ENCODE measurements at places on chromosomes 5 and 9.

GRCh38 chr9:806285-807156, 35.0 kb upstream of the DMRT1 start:
- no peak for DNase-seq

- DNase-seq = no peak
Observed at GRCh38 chr5:42612750-42613366, 143.8 kb upstream of the CCDC152 start.

DNA sequence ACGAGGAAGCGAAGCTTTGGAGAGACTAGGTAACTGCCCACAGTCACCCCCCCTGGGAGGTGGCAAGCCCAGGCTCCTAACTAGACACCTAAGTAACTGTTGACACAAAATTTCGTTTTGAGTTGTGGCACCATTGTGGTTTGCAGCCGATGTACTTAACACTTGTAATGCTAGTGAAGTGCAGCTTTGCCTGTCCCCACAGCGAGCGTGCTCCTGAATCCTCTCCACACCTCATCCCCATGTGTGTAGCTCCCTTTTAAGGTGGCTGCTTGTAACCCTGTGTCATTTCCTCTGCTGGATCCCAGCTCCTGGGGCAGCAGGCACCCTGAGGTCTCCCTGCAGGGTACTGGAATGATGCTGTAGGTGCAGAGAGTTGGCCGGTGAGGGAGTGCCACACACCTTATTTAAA, 114.9 kb downstream of the TRIO start:
- DNase-seq = no peak

DNA sequence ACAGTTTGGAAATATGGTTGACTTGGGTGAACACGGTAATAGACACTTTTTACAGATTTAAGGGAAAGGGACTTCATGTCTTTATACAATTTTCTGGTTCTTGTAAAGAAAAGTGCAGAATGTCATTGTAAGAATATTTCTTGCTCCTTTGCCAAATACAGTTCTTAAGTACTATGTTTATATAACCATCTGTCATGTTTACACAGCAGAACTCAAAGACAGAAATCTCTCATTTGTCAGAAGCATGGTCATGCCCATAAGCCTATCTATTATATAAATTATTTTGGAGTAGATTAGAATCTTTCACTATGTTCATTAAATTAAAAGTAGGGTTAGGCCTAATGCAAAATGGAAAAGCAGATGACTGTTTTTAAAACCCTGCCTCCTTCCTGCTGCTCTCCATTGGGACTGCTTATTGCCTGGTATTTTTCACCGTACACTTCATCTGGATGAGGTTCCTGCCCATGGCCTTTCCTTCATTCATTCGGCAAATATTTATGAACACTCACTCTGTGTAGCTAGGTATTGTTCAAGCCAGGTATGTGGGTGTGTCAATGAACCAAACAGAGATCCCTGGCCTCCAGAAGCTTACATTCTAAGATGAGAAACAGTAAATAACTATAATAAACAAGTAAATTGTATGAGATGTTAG, 558.1 kb downstream of the NR2F1-AS1 start:
- no peak for DNase-seq

DNA sequence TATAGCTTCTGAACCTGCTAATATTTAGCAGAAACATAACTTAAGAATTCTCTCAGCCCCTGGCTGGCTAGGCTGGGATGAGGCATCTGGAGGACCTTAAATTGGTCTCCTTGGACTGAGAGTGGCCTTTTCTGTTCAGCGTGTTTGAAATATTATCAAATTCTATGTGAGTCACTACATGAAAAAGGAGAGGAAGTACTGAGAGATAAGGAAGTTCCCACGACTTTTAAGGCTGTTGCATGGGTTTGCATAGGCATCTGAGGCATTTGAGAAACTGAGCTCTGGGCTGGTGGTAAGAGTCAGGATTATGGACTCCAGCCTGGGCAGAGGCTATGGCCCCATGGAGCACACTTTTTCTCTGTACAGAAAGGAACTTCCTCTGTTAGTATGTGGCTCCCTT, 816.2 kb upstream of the GRAMD2B start:
- no peak for DNase-seq

DNA sequence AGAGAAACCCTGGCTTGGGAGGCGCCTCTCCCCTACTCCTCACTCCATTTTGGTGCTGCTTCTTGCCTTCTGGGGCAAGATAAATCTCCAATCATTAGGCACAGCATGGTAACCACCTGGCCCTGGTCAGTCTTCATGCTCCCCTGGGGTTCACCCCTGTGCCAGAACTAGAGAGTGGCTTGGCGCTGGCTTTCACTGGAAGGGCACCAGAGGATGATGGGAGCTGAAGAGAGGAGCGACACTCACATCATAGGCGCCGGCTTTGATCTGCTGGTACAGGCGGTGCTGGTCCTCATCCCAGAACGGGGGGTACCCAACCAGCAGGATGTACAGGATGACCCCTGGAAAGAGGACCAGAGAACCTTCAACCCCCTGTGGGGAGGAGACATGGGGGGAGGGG, 38.1 kb downstream of the CAMK2A start:
- no peak for DNase-seq

Measured in GF-D8 (cell line).